ENCODE measurements at places on chromosomes 5 and 9.

DNA sequence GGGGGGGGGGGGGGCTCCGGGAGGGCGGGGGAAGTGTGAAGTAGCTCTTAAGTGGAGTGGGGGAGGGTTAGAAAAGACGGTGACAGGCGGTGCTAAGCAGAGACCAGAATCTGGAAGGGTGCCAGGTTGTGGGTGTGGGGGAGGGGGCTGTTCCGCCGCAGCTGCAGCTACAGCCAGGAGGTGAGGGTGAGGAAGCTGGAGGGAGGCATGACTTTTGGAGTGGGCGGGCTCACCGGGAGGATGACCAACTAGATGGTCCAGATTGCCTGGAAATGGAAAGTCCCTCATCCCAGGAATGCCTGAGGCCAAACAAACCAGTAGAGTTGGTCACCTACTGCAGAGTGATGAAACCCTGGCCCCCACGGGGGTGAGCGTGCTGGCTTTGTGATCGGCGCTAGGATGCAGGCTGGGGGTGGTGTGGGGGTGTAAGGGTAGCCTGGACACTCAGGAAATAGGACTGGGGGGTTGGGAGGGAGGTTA lies 158.1 kb upstream of the SHB start:
- peak; percentile 89 for DNase-seq

- DNase-seq: no peak
Observed at GRCh38 chr9:134951994-134952393, 34.3 kb upstream of the FCN1 start.

DNA sequence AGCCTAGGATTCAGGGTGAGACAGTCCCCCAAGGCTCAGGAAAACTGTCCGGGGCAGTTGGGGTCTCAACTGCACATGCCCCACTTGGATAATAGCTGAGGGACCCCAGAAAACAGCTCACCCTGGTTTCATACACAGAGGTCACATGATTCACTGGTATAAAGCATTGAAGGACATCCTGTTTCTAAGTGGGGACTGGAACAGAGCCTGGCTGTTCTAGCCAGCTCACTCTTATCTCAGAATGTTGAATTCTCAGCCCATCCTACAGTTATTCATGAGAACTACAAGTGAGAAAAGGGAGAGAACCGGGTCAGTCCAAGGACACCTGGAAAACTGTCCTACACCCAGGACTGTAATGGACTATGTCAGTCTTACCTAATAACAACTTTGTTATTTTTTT lies 170.9 kb downstream of the FGF1 start:
- DNase-seq: no peak

- no peak for DNase-seq
Observed at GRCh38 chr9:99606957-99607356, 214.7 kb upstream of the NR4A3 start.

DNA sequence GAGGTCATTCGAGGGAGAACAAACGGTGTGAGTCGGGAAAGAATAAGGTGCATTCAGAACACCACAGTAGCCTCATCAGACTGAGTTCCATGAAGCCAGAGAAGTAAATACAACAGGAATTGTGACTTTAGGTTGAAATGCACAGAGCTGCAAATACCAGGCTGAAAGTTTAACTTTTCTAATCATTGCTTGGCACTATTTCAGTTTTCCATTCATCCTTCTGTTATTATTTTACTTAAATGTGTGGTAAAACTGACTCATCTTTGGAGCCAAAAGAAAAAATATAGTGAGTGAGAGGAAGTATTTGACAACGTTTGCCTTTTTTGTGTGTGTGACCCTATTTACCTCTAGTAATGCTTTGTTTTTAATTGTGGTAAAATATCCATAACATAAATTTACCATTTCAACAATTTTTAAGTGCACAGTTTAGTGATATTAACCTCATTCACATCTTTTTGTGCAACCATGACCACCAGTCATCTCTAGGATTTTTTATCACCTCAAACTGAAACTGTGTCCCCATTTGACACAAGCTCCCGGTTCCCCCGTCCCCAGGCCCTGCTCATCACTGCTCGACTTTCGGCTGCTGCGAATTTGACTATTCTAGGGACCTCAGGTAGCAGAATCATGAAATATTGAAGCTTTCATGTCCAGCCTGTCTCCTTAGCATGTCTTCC lies 166.8 kb downstream of the HSD17B3 start:
- DNase-seq: no peak

DNA sequence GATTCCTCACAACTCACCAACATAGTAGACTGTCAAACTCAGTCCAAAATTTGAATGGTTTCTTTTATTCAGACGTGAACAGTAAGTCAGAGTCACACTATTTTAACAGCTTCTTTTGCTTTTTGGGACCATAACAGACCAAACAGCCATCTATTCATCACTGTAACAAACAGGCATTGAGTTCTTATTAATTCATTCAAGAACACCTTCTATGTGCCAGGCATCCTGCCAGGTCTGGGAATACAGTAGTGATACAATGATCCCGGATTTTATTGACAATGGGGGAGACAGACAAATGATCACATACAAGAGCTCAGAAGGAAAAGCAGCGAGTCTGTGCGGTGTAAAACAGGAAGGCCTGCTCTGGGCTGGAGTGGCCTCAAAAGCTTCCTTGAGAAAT lies 153.3 kb upstream of the ERCC6L2 start:
- no peak for DNase-seq

GRCh38 chr5:28580616-28581015 lies 1542.2 kb upstream of the CDH9 start:
- peak; percentile 65 for DNase-seq

- DNase-seq: peak; percentile 55
Observed at GRCh38 chr9:19184144-19184917, 46.2 kb upstream of the DENND4C start.

DNA sequence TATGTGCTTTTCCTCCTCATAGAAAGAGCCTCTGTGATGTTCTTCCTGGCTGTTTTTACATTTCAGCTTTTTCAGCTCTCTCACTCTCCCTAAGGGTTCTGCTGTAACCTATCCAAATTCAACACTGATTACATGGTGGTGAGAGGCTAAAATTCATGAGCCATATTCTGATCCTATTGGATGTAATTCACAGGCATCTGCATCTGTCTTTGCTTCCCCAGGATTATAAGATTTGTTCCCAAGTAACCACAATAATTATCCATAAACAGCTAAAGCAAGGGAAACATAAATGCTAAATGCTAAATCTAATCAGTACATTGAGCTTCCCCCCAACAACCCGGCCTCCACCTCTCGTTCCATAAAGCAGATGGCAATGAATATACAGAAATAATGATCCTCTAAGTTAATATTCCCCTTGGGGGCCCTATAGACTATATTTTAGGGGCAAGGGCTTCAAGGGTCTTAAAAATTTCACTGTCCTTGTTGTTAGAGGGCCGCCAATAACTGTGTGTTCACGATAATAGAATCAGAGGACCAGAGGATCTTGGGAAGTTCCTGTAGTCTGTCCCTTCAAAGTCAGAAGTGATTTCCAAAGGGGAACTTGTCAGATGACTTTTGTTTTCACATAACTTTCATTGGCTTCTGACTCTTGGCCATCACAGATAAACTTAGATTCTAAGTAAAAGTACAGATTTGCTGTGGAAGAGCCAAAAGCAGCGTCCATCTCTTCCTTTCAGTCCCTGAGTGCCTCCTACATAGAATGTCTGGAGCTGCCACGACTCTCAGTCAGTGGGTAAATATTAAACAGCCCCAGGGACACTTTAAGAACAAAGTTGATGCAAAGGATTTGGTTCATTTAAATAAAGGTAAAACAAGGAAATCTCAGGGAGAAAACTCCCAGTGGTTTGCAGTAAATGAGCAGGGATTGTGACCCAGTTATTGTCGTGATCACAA lies 125.6 kb downstream of the ALDH1A1 start:
- DNase-seq: no peak

GRCh38 chr9:133485531-133486260 lies 6.8 kb upstream of the SLC2A6 start:
- DNase-seq: no peak

DNA sequence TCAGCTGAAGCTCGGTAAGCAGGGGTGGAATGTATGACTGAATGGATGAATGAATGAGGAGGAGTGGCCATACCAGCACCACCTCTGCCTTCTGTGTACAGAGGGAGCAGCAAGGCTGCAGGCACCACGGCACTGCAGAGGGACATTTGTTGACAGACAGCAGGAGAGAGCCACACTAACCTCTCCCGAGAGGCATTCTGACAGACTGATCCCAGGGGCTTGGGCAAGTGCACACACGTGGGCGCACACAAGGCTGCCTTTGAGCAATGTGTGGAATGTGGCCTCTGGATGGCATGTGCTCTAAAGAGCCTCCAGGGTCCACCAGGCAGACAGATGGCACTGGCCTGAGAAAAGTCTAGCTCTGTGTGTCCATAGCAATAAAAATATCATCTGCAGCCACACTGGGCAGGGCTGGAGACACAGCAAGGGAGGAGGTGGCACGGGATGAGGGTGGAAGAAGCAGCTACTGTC lies 111.8 kb downstream of the ACTL7B start:
- no peak for DNase-seq

- no peak for DNase-seq
Observed at GRCh38 chr5:78537821-78538220, 110.8 kb downstream of the LHFPL2 start.

GRCh38 chr5:180545248-180545647 lies 46.1 kb downstream of the SCGB3A1 start:
- DNase-seq: no peak

DNA sequence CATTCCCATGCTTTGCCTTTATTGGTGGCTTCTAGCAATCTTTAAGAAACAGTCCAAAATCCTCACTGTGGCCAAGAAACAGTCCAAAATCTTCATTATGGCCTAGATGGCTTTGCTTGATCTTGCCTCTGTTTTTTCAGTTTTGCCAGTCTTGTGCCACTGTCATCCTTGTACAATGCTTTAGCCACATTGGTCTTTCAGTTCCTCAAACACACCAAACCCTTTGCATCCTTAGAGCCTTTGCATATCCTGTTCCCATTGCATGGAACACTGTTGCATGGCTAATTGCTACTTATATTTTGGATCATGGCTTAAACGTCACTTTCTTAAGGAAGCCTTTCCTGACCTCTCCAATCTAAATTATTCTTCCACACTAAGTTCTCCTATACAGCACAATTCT lies 22.1 kb downstream of the MRRF start:
- DNase-seq: no peak

DNA sequence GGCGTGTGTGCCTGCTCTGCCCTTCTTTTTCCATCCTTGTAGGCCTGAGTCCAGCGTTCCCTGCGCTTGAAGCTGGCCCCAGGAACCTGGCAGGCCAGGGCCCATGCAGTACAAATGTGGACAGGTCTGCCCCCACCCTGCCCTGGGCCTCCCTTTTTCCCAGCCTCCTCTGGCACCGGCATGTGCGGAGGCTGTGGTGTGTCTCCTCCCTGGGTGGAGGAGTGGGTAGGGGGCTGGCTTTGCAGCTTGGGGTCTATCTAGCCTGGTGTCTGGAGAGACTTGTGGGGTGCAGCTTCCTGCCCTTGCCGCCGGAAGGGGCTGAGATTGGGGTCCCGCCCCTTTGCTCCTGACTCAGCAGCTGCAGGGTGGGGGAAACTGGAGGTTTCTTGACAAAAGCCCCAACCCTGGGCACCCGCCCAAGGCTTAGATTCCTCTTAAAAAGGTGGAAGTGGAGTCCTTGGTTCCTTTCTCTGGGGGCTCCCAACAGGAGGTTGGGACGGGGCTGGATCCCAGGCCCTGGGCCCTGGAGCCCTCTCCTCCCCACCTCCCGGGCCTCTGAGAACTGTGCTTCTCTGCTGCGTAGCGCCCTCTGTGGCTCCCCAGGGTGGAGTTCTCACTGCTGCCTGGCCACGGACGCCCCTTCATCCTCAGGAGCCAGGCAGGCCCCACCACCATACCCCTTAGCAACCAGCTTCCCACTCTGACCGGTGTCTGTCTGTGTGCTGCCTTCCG lies 18.0 kb downstream of the RXRA start:
- DNase-seq: no peak

DNA sequence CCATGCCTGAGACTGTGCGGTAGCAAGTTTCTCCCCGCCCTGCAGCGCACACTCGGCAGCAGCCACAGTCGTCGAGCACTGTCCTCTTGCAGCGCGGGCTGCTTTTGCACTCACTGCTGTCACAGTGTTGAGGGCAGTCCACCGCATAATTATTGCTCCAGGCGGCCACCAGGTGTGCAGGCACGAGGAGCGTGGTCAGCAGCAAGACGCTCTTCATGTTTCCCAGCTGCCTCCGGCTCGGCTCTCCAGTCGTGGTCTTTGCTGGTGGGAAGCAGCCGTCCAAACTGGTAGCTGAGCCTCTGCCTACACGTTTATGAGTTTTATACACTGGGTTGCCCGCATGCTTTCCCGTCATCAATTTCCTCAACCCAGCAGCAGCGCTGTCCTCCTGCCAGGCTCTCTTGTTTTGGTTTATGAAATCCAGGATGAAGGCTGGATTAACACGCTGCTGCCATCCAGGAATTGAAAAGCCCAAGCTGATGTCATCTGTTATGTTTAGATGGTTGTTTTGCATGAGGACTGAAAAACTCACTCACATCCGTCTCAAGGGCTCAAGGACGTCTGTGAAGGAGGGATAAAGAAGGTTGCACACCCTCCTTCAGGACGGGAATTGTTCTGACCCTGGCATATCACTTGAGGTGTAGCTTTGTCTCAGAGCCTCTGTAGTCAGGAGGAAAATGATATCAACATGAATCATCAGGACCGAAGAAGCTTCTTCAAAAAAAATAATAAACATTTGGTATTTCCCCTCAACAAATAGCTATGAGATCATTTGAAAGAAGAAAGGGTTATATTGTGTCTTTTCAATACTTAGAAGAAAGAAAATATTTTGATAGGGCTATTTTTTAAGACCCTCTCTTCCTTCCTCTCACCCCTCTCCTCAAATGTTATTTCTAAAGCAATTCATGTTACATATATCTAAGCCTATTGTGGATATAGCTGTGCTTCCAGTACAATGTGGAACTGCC lies at the start of gene ESM1:
ESM1 (minus strand) TSS at position 293 of the 968 bp plus-strand sequence; CDS start at position 217, 76 bp downstream.
- peak; percentile 68 for DNase-seq

All from non-pigmented ciliary epithelial cell (primary cell).